ENCODE measurements at places on chromosomes 12 and 14.

GRCh38 chr12:89706986-89707702 lies 1.5 kb downstream of the ATP2B1 start:
- DNase-seq = no peak

DNA sequence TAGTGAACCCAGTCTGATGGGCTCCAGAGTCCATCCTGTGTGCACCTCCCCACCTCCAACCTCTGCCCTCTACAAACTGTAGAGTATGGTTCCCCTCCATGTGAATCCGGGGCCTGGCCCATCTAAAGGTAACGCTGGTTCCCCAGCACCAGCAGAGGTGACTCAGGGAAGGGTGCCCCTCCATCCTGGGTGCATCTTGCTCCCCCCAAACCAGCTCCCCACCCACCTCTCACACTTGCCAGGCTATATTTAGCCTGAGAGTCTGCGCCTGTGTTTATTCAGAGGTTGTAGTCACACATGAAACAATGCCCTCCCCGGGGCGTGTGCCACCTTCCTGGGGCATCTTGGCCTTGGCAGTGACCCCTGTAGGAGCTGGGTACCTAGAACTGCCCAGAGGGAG lies 26.2 kb downstream of the RASAL1 start:
- DNase-seq = no peak

DNA sequence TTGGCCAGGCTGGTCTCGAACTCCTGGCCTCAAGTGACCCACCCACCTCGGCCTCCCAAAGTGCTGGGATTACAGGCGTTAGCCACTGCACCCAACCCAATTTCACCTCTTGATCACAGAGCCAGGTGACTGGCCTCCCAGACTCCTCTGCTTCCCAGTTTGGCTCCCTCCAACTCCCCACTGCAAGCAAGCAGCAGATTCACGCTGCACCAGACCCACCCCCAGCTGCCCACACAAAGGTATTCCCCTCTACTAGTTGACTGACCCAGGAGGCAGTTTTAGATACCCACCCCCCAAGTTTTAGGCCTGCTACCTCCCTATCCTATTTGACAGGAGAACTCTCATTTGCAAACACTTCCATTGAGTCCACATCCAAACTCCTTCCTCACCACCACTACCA lies 5.2 kb downstream of the RARG start:
- DNase-seq = no peak

DNA sequence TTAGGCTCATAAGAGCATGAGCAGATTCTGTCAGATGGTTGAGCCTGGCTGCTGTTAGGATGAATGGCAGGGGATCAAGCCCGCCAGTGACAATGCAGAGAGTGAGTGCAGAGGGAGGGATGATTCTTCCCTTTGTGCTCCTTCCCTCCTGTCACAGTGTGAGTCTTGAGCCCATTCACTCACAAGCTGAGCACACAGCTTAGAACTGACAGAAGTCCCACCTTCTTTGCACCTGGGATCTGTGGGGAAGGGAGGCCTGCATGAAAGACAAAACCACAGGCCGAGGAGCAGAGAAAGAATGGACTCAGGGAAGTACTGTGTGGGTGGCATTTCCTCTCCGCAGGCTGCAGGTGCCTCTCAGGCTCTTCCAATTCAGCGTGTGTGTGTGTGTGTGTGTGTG lies 160.6 kb downstream of the KCNA5 start:
- DNase-seq = no peak

Data from activated CD8-positive, alpha-beta memory T cell treated with anti-CD3 and anti-CD28 coated beads for 4 hours (primary cell).